ENCODE measurements at places on chromosomes 1 and 21. TPM values are rescaled to one million over a fixed set of nuclear protein-coding genes. Genes with fewer than 3 reads are reported as not detected.

The ARMH1 gene
- 7.6 TPM for polyA plus RNA-seq

The HSPA6 gene
- polyA plus RNA-seq = 1.5 TPM

The CACNA1S gene
- 2.2 TPM for polyA plus RNA-seq

The MAP3K21 gene
- 17.0 TPM for polyA plus RNA-seq

The PNRC2 gene
- polyA plus RNA-seq = 281 TPM
